ENCODE measurements at places on chromosomes 3 and 15. TPM values are rescaled to one million over a fixed set of nuclear protein-coding genes. Genes with fewer than 3 reads are reported as not detected.

Gene CASR
- not detected for total RNA-seq

Gene HIGD2B
- not detected for total RNA-seq

DNA sequence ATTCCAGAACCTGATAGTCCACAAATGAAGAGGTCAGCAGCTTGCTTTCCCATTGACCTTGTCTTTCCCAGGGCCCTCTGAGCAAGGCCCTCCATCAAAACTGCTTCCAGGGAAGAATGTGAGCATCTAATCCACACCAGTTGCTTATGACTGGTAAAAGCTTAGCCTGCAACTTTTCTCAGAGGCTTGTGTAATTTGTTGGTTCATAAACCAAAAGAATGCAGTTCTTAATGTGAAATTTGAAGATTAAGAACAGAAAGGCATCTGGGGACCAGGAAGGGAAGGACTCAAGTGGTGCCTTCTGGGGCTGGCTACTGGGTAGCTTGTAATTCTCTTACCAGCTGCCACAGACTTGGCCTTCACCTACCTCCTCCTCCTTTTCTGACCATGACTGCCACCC, 60.9 kb upstream of the EIF1B start:
- no peak for DNase-seq
- no peaks in the 10 kb centered on the region for H3K36me3 ChIP-seq
- H3K27ac ChIP-seq = no peak overlapping the region
- H3K27me3 ChIP-seq = no peaks in the 10 kb centered on the region
- H3K4me1 ChIP-seq = no peaks in the 10 kb centered on the region

GRCh38 chr3:61505197-61505596, 56.2 kb upstream of the PTPRG start:
- DNase-seq = no peak
- H3K4me3 ChIP-seq = no peak overlapping the region
- H3K27ac ChIP-seq = no peak overlapping the region
- H3K27me3 ChIP-seq = no peaks in the 10 kb centered on the region
- no peaks in the 10 kb centered on the region for H3K4me1 ChIP-seq

- no peaks in the 10 kb centered on the region for H3K36me3 ChIP-seq
- DNase-seq = no peak
- H3K27me3 ChIP-seq = no peaks in the 10 kb centered on the region
- H3K4me3 ChIP-seq = no peak overlapping the region
- H3K4me1 ChIP-seq = no peaks in the 10 kb centered on the region
Observed at GRCh38 chr15:46616033-46616432, 981.2 kb downstream of the SQOR start.

DNA sequence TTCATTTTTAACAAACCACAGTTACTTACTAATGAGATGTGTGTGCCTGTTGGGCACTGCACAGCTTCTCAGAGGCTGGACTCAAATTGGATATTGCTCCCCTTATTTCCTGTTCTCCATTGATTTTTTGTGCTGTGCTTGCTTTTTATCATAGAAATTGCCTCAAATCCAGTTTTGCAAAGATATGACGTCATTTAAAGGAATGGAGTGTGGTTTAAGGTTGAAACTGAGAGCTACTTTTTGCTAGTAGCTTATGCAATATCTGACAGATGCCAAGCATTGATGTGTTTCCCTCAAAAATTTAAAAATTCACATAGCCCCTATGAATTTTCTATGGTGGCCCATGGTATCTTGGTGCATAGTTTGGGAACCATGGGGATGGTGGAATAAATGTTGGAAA, 67.7 kb upstream of the ROPN1 start:
- H3K27ac ChIP-seq = no peak overlapping the region
- DNase-seq = no peak
- no peaks in the 10 kb centered on the region for H3K36me3 ChIP-seq
- no peak overlapping the region for H3K4me3 ChIP-seq

- no peaks in the 10 kb centered on the region for H3K27me3 ChIP-seq
- no peak overlapping the region for H3K4me3 ChIP-seq
- no peak overlapping the region for H3K27ac ChIP-seq
- H3K36me3 ChIP-seq = no peaks in the 10 kb centered on the region
- DNase-seq = no peak
- peaks cover 21% of the 10 kb centered on the region for H3K4me1 ChIP-seq
Observed at GRCh38 chr3:10274601-10275000, 18.1 kb downstream of the GHRL start.

Data from vagina (tissue), 2 donors.